ENCODE measurements at places on chromosomes 6 and 20.

- DNase-seq = no peak
Measured at GRCh38 chr6:7215798-7216231, 97.2 kb downstream of the SSR1 start.

DNA sequence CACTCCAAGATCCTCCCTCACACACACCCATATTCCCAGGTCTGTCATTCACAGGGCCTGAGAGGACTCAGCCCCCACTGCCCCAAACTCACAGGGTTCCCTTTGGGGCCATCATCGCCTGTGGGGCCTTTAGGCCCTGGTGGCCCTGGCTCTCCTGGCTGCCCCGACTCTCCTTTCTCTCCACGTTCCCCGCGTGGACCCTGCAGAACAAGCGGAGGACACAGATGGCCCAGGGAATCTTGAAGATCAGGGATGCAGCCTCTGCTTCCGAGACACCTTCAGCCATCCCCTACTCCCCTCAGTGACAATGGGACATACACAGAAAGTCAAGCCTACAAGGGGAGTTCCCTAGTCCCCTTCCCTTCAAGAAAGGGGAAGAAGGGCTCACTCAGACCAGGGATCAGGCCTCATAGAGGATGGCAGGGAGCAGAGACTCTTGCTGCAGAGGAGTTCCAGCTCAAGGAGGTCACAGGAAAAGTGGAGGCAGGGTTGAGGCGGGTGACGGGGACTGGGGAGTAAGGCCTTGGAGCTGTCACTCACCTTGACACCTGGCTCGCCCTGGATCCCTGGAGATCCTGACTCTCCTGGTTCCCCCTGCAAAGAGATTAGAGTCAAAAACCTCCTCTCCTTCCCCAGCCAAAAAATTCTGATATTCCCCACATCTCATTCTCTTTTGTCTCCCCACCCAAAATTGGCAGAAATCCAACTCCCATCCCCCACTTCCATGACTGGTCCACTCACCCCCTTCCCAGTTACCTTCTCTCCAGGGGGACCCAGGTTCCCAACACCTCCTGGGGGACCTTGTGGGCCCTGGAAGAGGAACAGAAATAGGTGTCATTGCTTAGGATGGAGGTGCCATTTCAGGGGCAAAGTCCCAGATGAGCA lies 22.7 kb downstream of the COL11A2 start:
- no peak for DNase-seq

DNA sequence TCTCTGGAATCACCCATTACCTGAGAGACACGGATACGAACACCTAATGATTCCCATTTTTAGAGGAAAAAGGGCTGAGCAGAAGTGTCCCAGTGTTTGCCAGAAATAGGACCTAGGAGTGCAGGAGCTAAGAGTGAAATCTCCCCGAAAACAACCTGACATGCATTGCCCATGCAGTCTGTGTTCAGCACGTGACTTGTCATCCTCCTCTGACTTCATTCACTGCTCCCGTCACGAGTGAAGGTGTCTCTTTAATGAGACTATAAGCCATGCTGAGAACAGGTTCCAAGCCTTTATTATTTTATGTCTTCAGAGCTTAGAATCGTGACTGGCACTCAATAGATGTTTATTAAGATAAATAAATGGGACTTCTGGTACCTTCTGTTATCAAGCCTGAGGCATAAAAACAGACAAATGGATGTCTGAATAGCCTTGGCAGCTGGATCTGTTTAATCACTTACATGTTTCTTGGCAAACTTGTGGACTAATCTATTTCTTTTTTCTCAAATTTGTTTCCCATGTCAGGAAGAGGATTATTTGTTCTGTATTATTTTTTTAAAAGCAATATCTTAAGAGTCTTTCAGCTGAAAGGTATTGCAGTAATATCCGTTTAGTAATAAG lies 3.7 kb upstream of the MLIP start:
- no peak for DNase-seq

DNA sequence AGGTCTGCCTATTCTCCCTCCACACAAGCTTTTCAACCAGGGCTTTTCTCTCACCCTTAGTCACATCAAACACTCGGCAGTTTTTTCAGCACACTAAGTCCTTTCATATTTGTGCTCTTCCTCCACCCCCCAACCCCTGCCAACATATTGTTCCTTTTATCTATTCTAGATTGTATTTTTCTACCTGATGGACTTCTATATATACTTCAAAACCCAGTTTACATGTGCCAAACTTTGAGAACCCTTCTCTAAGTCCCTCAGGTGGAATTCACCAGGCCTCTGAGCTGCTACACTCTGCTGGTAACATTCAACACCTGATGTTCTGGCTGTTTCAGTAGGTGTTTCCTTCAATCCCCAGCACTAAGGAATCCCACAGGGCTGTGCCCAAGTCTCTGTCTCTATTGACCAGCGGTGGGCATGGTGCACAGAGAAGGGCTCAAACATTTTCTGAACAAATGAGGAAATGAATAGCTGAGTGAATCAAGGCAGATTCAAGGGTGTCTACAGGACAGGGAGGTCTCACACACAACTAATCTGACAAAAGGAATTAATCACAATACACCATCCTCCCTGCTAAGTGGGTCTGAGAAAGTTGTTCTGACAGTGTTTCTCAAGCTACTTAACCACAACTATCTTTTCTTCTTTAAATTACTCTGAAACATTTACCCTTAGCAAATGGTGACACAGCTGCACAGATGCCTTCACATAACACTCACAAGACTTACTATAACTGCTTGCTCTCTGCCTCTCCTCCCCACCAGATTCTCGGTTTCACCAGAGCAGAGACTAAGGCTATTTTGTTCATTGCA lies 166.5 kb downstream of the TSHZ2 start:
- no peak for DNase-seq

- DNase-seq = no peak
Measured at GRCh38 chr6:30687659-30688431, 1.4 kb upstream of the PPP1R18 start.

- no peak for DNase-seq
Measured at GRCh38 chr6:11650025-11650696, 112.6 kb downstream of the TMEM170B start.

DNA sequence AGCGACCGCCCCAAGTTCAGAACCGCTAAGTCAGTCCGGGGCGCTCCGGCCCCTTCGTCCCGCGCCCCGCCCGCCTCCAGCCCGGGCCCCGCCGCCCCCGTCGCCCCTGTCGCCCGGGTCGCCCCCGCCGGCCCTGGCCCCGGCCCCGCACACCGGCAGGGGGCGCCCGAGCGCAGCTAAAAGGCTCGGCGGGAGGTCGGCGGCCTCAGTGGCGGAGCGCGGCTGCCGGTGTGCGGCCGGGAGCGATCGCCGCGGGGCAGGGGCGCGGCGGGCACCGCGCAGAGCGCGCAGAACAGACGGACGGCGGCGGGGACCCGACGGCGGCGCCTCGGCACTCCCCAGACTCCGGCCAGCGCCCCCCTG lies at the start of gene FNDC1:
TSS of gene FNDC1 (plus strand) at position 208 of the 363 bp plus-strand sequence. CDS start 197 bp downstream, outside the sequence.
- DNase-seq = peak; percentile 74

- no peak for DNase-seq
Measured at GRCh38 chr6:15079288-15079817, 166.5 kb upstream of the JARID2 start.

GRCh38 chr20:38059832-38060231 lies 26.3 kb downstream of the RPRD1B start:
- DNase-seq = no peak

- no peak for DNase-seq
Measured at GRCh38 chr6:121395736-121396135, 39.7 kb upstream of the GJA1 start.

DNA sequence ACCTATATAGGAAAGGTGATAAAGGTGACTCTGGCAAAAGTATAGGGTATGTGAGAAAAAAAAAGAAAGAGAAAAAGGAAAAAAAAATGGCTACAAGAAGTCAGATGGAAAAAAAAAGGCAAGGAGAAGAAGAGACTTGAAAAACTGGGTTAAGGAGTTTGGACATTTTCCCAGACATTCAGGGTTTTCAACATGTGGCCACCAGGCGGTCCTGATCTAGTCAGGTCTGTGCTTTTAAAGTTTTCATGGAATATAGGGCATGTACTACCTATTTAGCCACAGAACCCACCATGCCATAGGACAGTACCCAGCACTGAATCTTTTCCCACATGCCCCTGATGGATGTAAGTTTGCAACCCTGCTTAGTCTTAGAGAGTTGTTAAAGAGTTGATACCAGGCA lies 433.7 kb downstream of the MAFB start:
- no peak for DNase-seq

GRCh38 chr6:90249034-90249433 lies 47.6 kb downstream of the BACH2 start:
- DNase-seq = no peak

- DNase-seq = peak; percentile 16
Measured at GRCh38 chr6:6494677-6495076, 93.8 kb upstream of the LY86 start.

DNA sequence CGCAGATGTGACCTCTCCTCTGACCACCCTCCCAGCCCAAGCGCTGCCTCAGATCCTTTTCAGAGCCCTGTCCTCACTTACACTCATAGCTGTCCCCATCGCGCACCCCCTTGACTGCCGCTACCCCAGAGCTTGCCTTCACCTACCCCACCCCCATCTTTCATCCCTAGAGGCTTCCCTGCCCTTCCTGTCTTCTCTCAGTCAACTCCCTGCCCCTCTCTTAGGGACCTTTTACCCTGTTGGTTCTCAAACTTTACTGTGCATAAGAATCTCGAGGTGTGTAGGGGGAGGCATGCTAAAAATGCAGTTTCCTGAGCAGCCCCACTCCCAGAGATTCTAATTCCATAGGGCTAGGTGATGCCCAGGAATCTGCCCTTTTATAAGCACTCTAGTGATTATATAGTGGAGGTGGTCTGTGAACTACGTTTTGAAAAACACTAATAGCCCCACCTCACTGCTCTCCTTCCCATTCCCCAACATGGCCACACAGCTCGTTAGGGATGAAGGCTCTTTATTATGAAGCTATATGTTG lies 725 bp downstream of the TM9SF4 start:
- no peak for DNase-seq

- no peak for DNase-seq
Measured at GRCh38 chr20:20482453-20482852, 114.5 kb downstream of the INSM1 start.

- no peak for DNase-seq
Measured at GRCh38 chr6:7021301-7021700, 86.5 kb upstream of the RREB1 start.

DNA sequence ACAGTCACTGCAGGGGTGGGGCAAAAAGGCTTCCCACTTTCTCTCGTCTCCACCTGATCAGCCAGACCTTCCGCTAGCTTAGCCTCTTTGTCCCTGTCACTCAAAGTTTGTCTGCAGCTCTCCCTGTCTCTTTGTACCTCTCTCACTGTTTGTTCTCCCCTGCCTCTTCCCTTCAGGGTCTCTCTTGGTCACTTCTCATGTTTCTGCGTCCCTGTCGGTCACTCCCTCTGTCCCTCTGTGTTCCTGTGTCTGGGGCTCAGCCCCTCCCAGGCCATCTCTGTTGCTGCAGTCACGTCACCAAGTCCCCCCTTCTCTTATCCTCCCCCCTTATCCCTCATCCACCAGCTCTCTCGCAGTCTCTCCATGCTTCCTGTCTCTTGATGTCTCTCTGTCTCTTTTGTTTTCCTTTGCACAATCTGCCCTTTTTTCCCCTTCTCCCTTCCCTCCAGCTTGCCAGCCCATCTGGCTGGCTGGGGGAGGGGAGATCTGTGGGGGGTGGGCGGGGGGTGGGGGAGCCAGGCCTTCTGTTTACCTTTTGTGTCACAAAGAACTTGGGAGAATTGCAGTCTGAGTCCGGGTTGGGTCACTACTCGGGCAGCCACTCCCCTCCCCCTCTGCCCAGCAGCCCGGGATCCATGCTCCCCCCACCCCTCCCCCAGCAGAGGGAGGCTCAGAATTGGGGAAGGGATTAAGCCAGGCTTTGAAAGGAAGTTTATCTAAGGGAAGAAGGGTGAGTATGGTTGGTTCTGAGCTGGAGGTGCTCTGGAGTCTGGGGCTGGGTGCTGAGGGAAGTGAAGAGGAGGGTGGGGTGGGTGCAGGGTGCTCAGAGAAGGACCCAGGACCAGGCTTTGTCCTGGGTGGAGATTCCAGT lies 32.3 kb downstream of the FOXP4 start:
- no peak for DNase-seq

GRCh38 chr6:116465246-116465645 lies 4.1 kb downstream of the CALHM6 start:
- DNase-seq = no peak

DNA sequence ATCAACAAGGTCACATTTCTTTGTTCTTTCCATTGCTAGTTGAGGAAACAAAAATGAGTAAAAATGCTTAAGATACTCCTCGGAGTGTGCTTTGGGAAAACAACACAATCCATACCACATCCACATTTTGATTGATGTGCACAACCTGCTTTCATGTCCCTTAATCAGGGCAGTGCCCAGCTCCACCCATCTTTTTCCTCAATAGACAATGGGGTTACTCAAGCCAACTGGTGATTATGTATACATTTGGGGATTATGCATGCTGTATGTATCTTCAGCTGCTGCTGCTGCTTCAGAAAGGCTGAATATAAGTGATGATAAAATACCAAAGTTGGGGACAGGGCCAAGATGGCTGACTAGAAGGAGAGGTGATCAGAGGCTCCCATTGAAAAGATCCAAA lies 155.2 kb upstream of the VGLL2 start:
- DNase-seq = no peak

GRCh38 chr6:132669690-132670291 lies 10.8 kb upstream of the TAAR1 start:
- peak; percentile 63 for DNase-seq

GRCh38 chr6:40439026-40439800 lies 148.0 kb downstream of the LRFN2 start:
- no peak for DNase-seq

GRCh38 chr20:3652221-3652620 lies 11.0 kb downstream of the GFRA4 start:
- DNase-seq = no peak

DNA sequence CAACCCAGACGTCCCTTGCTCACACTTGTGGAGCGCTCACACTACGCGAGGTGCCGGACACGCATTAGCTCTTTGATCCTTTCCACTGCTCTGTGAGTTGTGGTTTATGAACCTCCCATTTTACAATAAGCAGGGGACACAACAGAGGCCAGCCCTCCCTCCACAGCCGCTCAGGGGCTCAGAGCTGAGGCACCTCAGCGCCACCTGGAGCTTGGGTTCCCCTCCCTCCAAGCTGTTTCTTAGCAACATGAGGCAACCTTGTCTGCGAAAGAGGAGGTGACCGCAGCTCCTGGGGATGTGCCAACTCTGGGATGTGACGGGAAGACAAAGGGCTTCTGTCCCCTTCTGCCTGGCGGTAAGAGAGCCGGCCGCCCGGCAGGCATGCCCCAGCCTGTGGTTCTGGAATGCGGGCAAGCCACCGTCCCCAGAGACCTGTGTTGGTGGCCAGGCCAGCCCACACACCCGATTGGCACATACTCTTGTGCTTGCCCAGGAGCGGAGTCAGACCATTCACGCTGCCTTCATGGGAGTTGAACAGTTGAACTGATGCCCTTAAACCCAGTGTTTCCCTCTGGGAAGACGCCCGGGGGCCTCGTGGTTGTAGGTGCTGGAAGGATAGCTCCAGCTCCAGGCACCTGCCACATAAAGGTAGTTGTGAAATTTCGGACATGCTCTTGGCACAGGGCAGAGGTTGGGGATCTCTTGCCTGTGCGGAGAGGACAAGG lies 44.5 kb downstream of the RBM38 start:
- DNase-seq = peak; percentile 63

GRCh38 chr6:42901538-42901957 lies 14.3 kb upstream of the PTCRA start:
- DNase-seq = peak; percentile 84

- DNase-seq = no peak
Measured at GRCh38 chr6:21741221-21742109, 147.9 kb downstream of the SOX4 start.

Measured in muscle of back (tissue), 13 donors.